T-cell (primary cell): ENCODE measurements at places on chromosomes 2 and 18.
A peak's percentile ranks its signal among the peaks of the same experiment; 100 is the strongest.

- H3K27me3 ChIP-seq: no peaks in the 10 kb centered on the region
- no peaks in the 10 kb centered on the region for H3K36me3 ChIP-seq
- peaks cover 6% of the 10 kb centered on the region for H3K4me1 ChIP-seq
- H3K27ac ChIP-seq: no peak overlapping the region
- DNase-seq: no peak
- H3K4me3 ChIP-seq: no peak overlapping the region
Measured at GRCh38 chr2:39399570-39399969, 37.5 kb downstream of the MAP4K3 start.

DNA sequence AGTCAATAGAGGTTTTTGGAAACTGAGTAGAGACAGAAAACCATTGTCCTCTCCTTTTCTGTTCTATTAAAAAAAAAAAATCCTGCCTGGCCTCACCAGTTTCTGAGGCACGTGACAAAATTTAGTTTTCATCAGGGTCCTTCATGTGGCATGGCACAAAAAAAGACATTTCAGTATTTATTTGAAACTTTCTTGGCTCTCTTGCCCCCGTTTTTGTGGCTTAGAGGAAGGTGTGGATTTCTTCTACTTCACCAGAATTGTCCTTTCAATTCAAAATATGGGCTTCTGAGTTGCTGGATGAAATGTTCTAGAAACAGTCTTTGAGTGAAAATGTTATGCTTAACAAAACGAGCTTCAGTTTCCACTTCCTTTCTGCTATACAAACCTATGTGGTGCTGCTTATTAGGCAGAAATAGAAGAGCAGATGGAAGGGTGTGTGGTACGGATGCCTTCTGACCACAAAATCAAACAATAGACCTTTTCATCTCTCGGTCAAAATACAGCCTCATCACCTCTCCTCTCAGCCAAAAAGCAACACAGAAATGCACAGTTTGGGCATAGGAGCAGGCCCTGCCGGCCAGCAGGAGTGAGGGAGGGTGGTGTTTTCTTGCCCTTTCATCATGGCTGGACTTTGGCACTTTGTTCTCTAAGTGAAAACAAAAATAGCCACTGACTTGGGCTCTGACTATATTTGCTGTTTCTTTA, 89.2 kb downstream of the SH3RF3 start:
- H3K27me3 ChIP-seq: peaks cover 3% of the 10 kb centered on the region
- H3K36me3 ChIP-seq: no peaks in the 10 kb centered on the region
- H3K27ac ChIP-seq: no peak overlapping the region
- peaks cover 52% of the 10 kb centered on the region for H3K4me1 ChIP-seq

- no peak overlapping the region for H3K27ac ChIP-seq
- H3K27me3 ChIP-seq: peaks cover 3% of the 10 kb centered on the region
- no peaks in the 10 kb centered on the region for H3K4me1 ChIP-seq
- DNase-seq: no peak
Measured at GRCh38 chr2:22970284-22970975, 414.5 kb upstream of the KLHL29 start.

DNA sequence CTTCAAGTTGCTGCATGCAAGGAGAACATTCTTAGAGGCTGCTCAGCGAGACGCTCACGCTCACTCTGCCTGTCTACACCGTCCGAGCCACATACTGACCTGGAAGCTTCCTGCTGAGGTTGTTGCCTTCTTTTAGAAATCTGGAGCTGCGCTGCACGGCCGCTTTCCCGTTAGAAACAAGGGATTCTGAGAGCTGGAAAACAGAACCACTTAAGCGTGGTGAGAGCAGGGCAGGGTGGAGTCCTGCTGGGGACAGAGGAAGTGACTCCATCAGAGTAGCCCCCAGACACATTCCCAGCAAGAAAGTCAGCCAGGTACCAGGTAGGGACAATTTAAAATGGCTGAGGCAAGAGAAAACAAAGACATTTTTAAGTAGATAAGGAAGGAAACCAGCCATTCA, 135.2 kb downstream of the LAMA1 start:
- no peak overlapping the region for H3K27ac ChIP-seq
- H3K36me3 ChIP-seq: no peaks in the 10 kb centered on the region
- H3K27me3 ChIP-seq: no peaks in the 10 kb centered on the region

DNA sequence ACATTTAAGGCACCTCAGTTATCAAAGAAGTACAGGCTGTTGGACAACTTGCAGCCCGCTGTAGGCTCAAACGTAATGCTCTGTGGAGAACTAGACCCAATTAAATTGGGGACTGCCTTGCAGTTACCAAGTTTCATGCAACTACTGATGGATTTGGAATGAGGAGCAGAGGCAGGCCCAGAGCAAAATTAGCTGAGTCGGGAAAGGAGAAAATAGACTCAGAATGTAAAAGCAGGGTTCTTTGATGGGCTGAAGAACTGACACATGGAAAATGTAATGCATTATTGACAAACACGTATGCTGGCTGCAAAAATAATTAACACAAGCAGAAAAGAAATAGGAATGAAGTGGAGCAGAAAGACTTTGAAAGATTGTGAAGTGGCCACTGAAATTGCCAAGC, 432.7 kb upstream of the HNRNPA3 start:
- no peak for DNase-seq
- H3K4me3 ChIP-seq: no peak overlapping the region
- no peaks in the 10 kb centered on the region for H3K36me3 ChIP-seq
- no peaks in the 10 kb centered on the region for H3K27me3 ChIP-seq
- no peak overlapping the region for H3K27ac ChIP-seq

DNA sequence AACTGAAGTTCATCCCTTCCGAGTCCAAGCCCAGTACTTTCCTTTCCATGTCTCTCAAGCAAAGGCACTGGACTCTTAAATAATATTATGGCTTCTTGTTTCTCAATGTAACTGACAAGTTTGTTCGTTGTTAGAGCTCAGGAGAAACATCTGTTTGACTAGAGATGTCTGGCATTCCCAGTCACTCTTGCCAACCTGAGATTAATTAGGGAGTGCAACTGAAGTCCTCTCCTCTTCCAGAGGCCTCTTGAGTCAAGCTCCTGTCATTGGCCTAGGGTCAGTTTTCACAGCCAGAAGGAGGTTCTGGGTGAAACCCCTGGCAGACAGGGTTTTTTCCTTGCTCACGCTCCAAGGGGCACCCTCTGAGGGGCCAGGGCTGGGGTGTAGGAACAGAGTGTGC, 196.1 kb downstream of the AGPS start:
- DNase-seq: no peak
- no peak overlapping the region for H3K4me3 ChIP-seq

GRCh38 chr2:172106108-172106961, 3.6 kb upstream of the DLX2 start:
- H3K36me3 ChIP-seq: no peaks in the 10 kb centered on the region
- H3K27me3 ChIP-seq: peaks cover 20% of the 10 kb centered on the region
- peak; percentile 40 for DNase-seq
- no peak overlapping the region for H3K27ac ChIP-seq
- H3K4me3 ChIP-seq: peak overlapping the region; percentile 5

DNA sequence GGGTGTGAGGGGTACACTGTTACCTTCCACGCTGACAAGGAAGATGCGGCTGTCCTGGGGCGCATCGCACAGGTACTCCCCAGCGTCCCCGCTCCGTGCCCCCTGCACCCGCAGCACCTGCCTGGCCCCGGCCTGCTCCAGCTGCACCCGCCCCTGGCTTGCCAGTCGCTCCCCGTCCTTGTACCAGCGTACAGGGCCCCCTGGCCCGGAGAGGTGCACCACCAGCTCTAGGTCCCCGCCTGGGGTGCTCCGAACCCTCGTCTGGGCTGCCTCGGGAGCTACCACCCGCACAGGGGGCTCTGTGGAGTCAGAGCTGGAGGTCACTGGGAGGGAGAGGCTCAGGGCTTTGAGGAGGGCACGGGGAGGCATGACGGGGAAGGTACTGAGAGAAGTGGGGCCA, 13.5 kb downstream of the TMEM198 start:
- no peaks in the 10 kb centered on the region for H3K27me3 ChIP-seq
- peaks cover 12% of the 10 kb centered on the region for H3K4me1 ChIP-seq
- no peak overlapping the region for H3K27ac ChIP-seq

DNA sequence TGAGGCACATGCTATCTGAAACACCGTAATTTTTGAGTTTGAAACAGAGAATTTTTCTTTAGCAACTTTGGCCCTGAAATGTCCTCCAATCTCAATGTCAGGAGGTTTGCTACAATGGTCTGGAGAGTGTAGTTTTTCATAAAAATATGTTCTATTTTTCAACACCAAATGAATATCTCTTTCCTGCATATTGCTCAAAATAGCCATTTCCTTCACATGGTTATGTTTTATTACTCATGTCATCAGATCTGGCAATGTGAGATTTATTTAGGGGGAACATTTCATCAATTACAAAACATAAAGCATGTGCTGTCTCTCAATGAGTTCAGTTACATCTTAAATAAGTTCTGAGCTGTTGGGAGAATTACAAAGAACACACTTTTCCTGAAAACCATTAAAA, 871.9 kb upstream of the FSHR start:
- H3K4me3 ChIP-seq: no peak overlapping the region
- DNase-seq: no peak
- no peaks in the 10 kb centered on the region for H3K36me3 ChIP-seq
- H3K27me3 ChIP-seq: no peaks in the 10 kb centered on the region
- no peaks in the 10 kb centered on the region for H3K4me1 ChIP-seq
- H3K27ac ChIP-seq: no peak overlapping the region

- H3K27me3 ChIP-seq: no peaks in the 10 kb centered on the region
- DNase-seq: no peak
- H3K36me3 ChIP-seq: no peaks in the 10 kb centered on the region
- H3K4me3 ChIP-seq: no peak overlapping the region
- H3K4me1 ChIP-seq: no peaks in the 10 kb centered on the region
- no peak overlapping the region for H3K27ac ChIP-seq
Measured at GRCh38 chr2:44532031-44532430, 170.3 kb downstream of the CAMKMT start.

DNA sequence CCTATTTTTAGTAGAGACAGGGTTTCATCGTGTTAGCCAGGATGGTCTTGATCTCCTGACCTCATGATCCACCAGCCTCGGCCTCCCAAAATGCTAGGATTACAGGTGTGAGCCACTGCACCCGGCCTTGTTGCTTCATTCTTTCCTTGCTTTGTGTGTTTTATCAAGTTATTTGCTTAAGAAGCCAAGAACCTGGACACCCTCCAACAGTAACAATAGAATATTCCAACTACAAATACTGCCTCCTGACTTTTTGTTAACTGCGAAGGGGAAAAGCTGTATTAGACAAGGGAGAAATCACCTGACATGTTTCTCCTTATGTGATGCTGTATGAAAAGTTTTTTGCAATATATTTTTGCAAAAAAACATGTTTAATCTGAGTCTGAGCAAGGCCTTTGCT, 297.2 kb downstream of the NCKAP5 start:
- H3K27ac ChIP-seq: no peak overlapping the region
- H3K4me3 ChIP-seq: no peak overlapping the region
- no peaks in the 10 kb centered on the region for H3K4me1 ChIP-seq

DNA sequence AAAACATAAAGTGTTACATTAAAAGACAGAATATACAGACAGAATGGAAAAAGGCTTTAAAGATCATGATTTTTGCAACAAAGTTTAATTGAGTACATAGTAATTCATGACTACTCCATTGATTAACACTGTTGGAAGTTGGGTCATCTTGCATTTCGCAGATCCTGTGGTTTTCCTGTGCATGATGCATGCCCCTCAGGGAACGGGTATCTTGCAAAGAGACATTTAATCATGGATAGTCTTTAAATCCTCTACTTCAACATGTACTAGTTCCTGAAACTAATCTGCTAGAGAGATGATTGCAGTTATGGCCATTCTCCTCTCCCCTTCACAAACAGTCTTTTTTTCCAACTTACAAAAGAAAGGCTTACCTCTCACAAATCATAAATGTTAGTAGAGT, 155.6 kb upstream of the DSEL start:
- DNase-seq: no peak
- no peak overlapping the region for H3K27ac ChIP-seq
- H3K36me3 ChIP-seq: no peaks in the 10 kb centered on the region
- H3K27me3 ChIP-seq: no peaks in the 10 kb centered on the region
- H3K4me1 ChIP-seq: no peaks in the 10 kb centered on the region
- H3K4me3 ChIP-seq: no peak overlapping the region

GRCh38 chr2:207126724-207127308, 38.9 kb downstream of the KLF7 start:
- H3K36me3 ChIP-seq: peaks cover 21% of the 10 kb centered on the region
- H3K4me1 ChIP-seq: peaks cover 2% of the 10 kb centered on the region
- H3K27me3 ChIP-seq: peaks cover 2% of the 10 kb centered on the region

- no peaks in the 10 kb centered on the region for H3K27me3 ChIP-seq
- H3K36me3 ChIP-seq: no peaks in the 10 kb centered on the region
- H3K27ac ChIP-seq: no peak overlapping the region
- no peak for DNase-seq
- H3K4me3 ChIP-seq: no peak overlapping the region
Measured at GRCh38 chr18:63708650-63709049, 5.9 kb downstream of the SERPINB11 start.

DNA sequence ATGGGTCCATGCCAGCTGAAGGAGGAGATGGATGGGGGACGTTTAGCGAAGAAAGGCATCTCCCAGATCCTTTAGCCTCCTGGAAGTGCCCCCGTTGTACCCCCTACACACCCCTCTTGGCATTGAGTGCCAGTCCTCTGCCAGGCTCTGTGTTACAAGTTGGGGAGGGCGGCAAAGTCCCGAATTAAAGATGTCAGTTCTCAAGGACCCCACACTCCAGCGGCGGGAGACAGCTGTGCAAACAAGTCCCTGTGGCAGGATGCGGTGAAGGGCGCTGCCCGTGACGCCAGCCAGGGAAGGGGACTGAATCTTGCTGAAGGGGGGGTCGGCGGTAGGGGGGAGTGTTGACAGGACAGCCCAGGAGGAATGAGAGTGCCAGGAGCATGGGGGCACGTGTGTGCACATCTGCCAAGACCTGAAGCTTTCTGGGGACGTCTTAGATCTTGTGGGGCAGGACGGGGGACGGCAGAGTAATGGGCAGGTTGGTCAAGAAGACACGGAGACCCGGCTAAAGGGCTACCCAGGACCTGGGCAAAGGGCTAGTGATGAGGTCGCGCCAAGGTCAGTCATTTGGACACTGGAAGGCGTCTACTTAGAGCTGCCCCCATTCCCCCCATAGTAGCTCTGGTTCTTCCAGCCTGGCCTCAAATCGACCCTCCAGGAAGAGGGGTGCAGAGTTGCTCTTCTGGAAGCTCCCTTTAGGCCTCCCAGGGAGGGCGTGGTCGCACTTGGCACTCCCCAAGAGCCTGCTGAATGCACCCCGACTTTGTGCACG, 2.8 kb upstream of the CTDSP1 start:
- H3K27me3 ChIP-seq: no peaks in the 10 kb centered on the region
- DNase-seq: peak; percentile 79
- peaks cover 28% of the 10 kb centered on the region for H3K4me1 ChIP-seq
- peak overlapping the region; percentile 84 for H3K4me3 ChIP-seq
- H3K27ac ChIP-seq: peak overlapping the region; percentile 99

DNA sequence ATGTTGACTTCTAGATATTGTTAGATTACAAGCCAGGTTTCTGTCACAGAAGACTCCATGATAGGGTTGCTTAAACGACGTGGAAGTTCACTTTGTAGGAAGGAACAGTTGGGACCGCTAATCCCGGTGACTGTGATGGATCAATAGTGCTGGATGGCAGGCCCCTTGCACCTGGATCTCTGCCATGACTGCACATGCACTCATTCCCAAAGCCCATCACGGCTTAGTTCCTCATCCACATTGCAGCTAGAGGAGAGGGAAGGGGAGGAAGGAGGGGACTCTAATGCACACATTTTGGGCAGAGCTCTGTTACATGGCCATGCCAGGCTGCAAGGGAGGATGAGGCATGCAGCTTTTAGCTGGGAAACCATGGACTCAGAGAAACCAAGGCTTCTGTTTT, 773.7 kb upstream of the RAB6C start:
- H3K4me3 ChIP-seq: no peak overlapping the region
- no peaks in the 10 kb centered on the region for H3K36me3 ChIP-seq
- no peaks in the 10 kb centered on the region for H3K4me1 ChIP-seq
- no peak overlapping the region for H3K27ac ChIP-seq
- peaks cover 2% of the 10 kb centered on the region for H3K27me3 ChIP-seq

- no peak overlapping the region for H3K4me3 ChIP-seq
- no peak for DNase-seq
- H3K27ac ChIP-seq: no peak overlapping the region
- H3K27me3 ChIP-seq: peaks cover 15% of the 10 kb centered on the region
Measured at GRCh38 chr2:175865716-175866115, 136.4 kb downstream of the LNPK start.
